ENCODE measurements at places on chromosomes 2 and 18.

GRCh38 chr2:74007121-74007520 is 22.4 kb downstream of the TET3 start:
- no peak for DNase-seq

GRCh38 chr2:63189026-63189425 is 138.4 kb downstream of the OTX1 start:
- no peak for DNase-seq

DNA sequence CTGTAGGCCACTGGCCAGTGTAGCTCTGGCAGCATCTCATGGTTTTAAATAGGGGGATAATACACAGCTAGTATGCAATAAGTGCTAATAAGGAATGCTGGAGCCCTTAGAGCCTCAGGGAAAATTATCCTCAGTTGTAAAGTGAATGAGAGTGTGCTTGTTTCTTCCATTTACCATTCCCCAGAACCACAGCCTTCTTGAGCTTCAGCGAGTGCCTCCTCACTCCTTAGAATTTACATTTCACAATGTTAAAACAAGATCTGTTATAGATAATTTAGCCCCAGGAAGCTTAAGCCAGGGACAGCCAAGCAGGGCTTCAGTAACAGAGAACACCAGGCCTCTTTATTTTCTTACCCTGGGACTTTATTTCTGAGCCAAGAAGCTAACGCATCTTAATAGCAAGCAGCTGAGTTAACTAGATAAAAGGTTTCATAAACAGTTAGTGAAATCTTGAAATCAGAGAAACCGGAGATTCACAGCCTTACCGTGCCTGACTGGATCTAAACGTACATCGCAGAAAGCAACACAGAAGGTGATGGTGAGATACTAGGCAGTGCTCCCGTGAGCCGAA is 535.2 kb downstream of the TDRD15 start:
- no peak for DNase-seq

DNA sequence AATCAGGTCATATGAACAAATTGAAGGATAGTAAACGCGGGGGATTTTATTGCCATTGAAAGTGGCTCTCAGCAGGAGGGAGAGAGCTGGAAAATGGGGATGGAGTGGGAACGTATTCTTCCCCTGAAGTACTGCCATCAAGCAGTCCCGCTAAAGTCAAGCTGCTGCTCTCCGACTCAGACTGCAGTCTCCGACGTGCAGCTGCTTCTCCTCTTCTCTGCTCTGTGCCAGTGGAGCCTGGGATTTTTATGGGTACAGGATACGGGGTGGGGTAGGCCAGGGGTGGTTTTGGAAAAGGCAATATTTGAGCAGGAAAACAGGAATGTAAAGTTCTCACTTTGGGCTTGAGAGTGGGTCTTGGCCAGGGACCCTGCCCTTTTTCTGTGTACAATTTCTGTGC is 33.0 kb downstream of the KCTD18 start:
- no peak for DNase-seq

GRCh38 chr2:174931724-174932123 is 73.5 kb downstream of the CHN1 start:
- no peak for DNase-seq

GRCh38 chr18:35458677-35459441 is 38.9 kb downstream of the INO80C start:
- no peak for DNase-seq

DNA sequence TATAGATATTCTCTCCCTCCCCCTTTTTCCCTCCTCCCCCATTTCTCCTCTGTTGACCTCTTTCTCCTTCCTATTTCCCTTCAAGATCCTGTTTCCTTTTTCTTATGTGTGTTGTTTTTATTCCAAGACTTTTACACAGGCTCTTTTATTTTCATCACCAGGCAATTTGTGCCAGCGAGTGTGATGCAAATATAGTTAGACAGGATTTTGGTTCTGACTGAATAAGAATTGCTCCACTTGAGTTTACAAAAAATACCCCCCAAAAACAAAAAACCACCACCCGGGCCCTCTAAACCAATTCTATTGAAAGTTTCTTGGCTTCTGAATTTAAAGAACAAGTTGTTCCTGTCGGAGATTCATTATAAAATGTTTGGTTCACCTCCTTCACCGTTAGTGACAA is 50.9 kb upstream of the MAPK4 start:
- DNase-seq: no peak

Measured in stimulated activated CD8-positive, alpha-beta memory T cell treated with anti-CD3 and anti-CD28 coated beads, Interleukin-15, amount 100 ng/mL, for 4 hours (primary cell).